ENCODE measurements at places on chromosomes 3 and 15.
A peak's percentile ranks its signal among the peaks of the same experiment; 100 is the strongest.

DNA sequence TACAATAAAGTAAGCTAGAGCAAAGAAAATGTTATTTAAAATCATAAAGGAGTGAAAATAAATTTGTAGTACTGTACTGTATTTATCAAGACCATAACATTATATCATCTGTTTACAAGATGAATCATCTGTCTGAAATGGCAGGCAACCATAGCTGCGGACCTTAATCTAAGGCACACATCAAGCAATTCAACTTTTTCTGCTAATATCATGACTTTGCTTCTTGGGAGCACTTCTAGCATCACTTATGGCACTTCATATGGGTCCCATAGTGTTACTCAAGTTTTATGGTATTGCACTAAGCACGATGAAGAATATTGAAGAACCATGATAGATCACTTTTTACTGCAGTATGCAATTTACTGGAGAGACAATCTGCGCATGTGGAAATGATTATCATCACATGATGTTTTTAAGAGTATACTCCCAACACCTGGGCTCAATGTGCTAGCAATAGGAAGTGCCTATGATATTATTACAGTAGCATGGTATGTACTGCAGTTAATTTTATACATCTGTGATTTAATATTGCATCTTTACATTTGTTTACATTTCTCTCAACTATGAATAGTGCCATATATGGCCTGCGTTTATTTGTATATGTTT, 137.7 kb upstream of the NECTIN3 start:
- DNase-seq = no peak

DNA sequence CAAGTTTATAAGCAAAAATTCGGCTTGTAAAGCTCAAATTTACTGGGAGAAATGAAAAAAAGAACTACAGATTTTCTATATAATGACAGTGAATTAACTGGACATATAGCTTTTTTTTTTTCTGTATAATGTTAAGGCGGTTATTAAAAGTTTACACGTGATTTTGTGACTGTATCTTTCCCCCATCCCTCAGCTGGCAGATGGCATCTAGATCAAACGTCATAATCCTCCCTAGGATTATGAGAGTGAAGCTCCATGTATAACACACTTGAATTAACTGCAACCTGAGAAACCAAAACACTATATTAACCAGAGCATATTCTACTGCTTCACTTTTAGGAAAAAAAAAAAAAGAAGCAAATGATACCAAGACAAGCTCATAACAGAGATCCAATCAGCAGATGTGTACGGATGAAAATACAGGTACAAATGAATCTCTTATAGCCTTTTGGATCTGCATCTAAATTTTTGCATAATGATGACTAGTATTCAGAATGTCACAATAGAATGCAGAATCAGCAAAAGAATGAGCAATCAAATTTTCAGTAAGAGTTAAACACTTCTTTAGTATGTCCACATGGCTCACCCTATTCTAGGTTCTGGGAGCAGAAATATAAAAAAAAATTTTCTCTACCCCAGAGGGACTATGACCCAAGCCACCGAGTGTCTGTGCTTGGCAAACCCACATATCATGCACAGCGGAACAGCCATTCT, 12.4 kb downstream of the MOBP start:
- DNase-seq = no peak

DNA sequence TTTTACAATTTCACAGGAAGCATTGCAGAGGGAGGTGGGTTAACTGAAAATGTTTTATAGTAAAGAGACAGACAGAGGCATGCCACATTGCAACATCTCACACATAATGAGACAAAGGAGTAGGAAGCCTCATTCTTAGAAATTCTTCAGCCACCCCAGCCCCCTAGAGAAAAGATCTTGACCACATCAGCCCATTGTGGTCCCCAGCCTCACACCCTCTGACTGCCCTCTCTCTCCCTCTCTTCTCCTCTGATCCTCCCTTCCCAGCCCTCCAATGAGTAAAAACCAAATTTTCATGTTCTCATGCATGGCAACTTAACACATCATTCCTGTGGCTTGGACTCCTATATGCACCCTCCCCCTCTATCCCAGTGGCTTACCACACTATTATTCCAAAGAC, 174.1 kb downstream of the UACA start:
- DNase-seq = no peak

- no peak for DNase-seq
Observed at GRCh38 chr3:111035902-111036301, 35.7 kb upstream of the NECTIN3 start.

GRCh38 chr3:72427624-72428023, 420.6 kb downstream of the SHQ1 start:
- DNase-seq = no peak

DNA sequence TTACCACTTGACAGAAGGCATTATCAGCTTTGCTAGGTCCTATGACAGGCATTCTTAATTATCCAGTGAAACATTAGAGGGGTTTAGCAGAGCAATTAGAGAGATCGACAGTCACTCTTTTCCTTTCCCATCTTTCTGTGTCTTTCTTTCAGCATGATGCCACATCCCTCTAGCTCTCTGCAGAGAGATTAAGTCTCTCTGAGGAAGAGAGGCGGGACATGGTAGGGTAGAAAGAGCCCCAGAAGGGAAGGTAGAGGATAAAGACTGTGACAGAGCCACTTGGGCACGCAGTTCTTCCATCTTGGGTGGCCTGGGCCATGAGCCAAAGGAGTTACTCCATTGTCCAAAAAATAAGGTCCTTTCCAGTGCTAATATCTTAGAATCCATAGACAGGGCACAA, 55.8 kb downstream of the HHLA2 start:
- no peak for DNase-seq

GRCh38 chr15:98815207-98815606, 166.9 kb downstream of the IGF1R start:
- peak; percentile 67 for DNase-seq

GRCh38 chr3:138845181-138845601, 10.5 kb upstream of the PIK3CB start:
- no peak for DNase-seq

- DNase-seq = no peak
Observed at GRCh38 chr3:64178419-64178818, 46.8 kb downstream of the PRICKLE2 start.

- no peak for DNase-seq
Observed at GRCh38 chr15:90060797-90061196, 41.5 kb downstream of the IDH2 start.

GRCh38 chr15:55564347-55565145, 23.6 kb downstream of the PYGO1 start:
- DNase-seq = no peak

DNA sequence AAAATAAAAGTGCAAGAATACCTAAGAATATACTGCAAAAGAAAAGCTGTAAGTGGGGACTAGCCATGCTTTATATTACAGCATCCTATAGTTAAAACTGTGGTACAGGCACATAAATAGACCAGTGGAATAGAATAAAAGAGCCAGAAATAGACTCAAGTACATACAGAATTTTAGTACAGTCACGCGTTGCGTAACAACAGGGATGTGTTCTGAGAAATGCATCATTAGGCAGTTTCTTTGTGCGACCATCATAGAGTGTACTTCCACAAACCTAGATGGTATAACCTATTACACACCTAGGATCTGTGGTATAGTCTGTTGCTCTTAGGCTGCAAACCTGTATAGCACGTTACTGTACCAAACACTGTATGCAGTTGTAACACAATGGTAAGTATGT, 61.8 kb downstream of the PCCB start:
- no peak for DNase-seq

GRCh38 chr3:74033381-74033780, 408.6 kb upstream of the PDZRN3 start:
- DNase-seq = no peak

GRCh38 chr3:195164573-195165264, 106.2 kb downstream of the XXYLT1 start:
- no peak for DNase-seq

GRCh38 chr3:4995500-4996053, 16.3 kb downstream of the BHLHE40 start:
- no peak for DNase-seq

GRCh38 chr15:90465930-90466567, 63.7 kb upstream of the CRTC3 start:
- no peak for DNase-seq
